ENCODE measurements at places on chromosomes 5 and 9. TPM values are rescaled to one million over a fixed set of nuclear protein-coding genes. Genes with fewer than 3 reads are reported as not detected.

DNA sequence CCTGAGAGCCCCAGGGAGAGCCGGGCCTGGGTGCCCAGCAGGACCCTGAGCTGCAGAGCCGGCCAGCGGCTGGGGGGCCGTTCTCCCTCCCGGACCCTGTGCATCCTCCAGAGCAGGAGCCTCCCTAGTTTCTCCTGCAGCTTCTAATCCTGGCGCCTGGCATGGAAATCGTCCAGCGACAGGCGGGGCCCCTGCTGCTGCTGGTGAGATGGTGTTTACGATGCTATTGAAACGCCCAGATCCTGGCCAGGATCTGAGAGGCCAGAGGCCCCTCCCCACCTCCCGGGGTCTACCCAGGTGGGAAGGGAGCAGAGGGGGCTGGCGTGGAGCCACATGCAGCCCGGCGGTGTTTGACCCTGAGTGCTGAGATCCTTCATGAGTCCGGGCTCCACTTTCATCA is 38.2 kb upstream of the CEP72 start:
- H3K4me1 ChIP-seq = no peaks in the 10 kb centered on the region
- H3K27ac ChIP-seq = no peak overlapping the region
- DNase-seq = no peak
- no peak overlapping the region for H3K4me3 ChIP-seq
- H3K27me3 ChIP-seq = peaks cover 96% of the 10 kb centered on the region

Gene C5orf34
- total RNA-seq = 22.6 TPM

DNA sequence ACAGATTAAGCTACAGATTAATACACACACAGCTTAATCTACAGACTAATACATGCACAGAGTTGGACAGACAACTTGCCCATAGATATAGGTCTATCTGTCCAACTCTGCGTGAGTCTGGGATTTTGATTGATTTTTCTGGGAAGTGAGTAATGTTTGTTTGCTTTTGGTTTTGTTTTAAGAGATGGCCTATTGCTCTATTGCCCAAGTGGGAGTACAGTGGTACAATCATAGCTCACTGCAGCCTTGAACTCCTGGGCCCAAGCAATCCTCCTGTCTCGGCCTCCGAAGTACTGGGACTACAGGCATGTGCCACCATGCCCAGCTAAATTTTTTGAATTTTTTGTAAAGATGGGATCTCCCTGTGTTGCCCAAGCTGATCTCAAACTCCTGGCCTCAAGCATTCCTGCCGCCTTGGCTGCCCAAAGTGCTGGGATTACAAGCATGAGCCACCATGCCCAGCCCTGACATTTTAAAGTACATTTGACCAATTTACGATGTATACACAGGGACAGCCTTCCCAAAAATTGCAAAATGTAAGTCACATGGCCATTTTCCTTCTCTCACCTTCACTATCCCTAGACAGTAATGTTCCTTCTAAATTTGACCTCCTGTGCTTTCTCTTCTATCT is 50.8 kb downstream of the PAPPA start:
- no peaks in the 10 kb centered on the region for H3K36me3 ChIP-seq
- peaks cover 7% of the 10 kb centered on the region for H3K4me1 ChIP-seq
- no peaks in the 10 kb centered on the region for H3K27me3 ChIP-seq
- H3K27ac ChIP-seq = no peak overlapping the region

Gene CCDC192
- total RNA-seq = not detected

- H3K36me3 ChIP-seq = no peaks in the 10 kb centered on the region
- H3K27ac ChIP-seq = no peak overlapping the region
- DNase-seq = no peak
- H3K4me3 ChIP-seq = no peak overlapping the region
Observed at GRCh38 chr5:31990701-31991110, 183.4 kb downstream of the GOLPH3 start.

DNA sequence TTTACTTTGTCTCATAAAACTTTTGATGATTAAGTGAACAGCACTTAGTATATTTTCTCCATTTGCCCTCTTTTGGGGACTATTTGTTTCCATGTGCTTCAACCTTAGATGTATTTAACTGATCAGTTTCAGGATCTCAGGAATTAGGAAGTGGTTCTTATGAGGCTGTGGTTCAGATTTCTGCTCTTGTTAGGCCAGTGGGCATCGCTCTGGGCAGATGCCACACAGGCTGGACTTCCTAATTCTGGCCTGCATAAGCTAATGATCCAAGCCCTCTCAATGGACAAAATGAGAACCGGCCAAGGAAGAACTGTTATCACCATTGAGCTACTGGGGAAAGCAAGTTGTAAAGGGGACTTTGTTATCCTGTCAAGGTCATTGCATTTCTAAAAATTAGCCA is 6.9 kb downstream of the ARHGAP26 start:
- no peak overlapping the region for H3K27ac ChIP-seq
- peaks cover 21% of the 10 kb centered on the region for H3K4me1 ChIP-seq
- no peak for DNase-seq
- H3K4me3 ChIP-seq = no peak overlapping the region
- H3K36me3 ChIP-seq = no peaks in the 10 kb centered on the region

- H3K27ac ChIP-seq = no peak overlapping the region
- no peaks in the 10 kb centered on the region for H3K4me1 ChIP-seq
- no peak for DNase-seq
Observed at GRCh38 chr5:68543212-68543611, 327.7 kb downstream of the PIK3R1 start.

- no peaks in the 10 kb centered on the region for H3K27me3 ChIP-seq
- no peaks in the 10 kb centered on the region for H3K4me1 ChIP-seq
- H3K4me3 ChIP-seq = no peak overlapping the region
- no peak overlapping the region for H3K27ac ChIP-seq
Observed at GRCh38 chr9:137785704-137786161, 91.8 kb upstream of the CACNA1B start.

Measured in PC-9 (cell line).